Aorta (tissue), 5 donors: ENCODE measurements at places on chromosomes 3 and 15. TPM values are rescaled to one million over a fixed set of nuclear protein-coding genes. Genes with fewer than 3 reads are reported as not detected.

DNA sequence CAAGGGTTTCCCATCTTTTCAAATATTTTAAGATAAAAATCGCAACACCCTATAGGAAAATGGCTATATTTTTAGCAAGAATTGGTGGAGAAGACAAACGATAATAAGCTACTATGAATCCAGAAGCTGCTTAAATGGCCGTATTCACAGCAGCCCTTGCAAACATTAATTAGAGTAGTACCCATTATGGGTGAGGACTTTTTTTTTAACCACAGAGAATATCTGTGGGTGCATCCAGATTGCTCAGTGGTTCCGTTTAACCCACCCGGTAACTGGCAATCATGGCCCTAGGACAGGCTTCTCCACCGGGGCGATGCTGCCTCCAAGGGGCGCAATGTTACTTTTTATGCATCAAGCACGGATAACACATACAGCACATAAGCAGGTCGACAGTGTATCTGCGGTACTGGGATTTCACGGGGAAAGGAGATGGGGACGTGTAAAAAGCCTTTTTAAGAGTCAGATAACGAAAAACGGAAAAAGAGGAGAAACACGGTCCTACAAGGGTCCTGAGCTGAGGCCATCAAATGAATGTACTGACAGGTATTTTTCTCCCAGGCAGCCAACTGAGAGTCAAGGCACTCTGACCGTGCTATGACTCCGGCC lies 968 bp upstream of the TMEM266 start:
- no peaks in the 10 kb centered on the region for H3K27me3 ChIP-seq
- DNase-seq: no peak
- no peak overlapping the region for H3K27ac ChIP-seq
- no peaks in the 10 kb centered on the region for H3K4me1 ChIP-seq
- H3K36me3 ChIP-seq: no peaks in the 10 kb centered on the region

DNA sequence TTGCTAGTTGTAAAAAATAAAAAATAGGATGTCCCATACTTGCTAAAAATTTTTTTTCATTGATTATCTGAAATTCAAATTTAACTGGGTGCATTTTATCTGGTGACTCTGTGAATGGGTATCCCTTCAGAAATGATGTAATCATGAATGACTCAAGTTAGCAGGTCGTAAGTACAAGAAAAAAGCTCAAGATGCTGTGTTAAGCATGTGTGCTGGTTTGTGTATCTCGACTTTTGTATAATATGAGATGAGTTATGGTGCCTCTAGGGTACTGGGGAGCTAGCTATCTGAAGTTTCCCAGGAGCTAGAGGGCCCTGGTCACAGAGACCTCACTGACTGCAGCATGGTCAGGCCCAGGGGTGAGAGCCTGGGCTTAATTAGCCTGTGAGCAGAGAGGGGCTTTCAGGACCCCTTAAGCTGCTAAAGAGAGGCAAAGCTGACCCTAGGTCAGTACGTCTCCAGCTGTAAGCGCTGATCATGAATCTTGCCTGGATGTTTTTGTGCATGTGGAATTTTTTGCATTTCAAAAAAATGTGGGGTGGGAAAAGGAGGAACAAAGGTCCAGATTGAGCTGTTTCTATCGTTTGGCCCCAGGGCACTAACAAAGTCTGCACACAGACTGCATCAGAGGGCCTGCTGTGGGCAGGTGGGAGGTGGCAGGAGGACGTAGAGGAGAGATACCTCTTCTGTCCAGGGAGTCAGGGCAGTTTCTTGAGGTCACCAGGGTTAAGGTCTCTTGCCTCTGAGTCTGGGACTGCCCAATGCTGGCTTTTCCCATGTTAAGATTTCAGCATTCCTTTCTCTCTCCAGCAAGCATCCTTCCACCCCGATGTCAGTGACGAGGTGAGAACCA lies 233.2 kb upstream of the TPM1 start:
- no peak overlapping the region for H3K27ac ChIP-seq
- H3K4me1 ChIP-seq: no peaks in the 10 kb centered on the region
- H3K27me3 ChIP-seq: no peaks in the 10 kb centered on the region
- H3K36me3 ChIP-seq: peaks cover 3% of the 10 kb centered on the region
- no peak overlapping the region for H3K4me3 ChIP-seq

The ACTC1 gene
- 2,067 TPM for total RNA-seq

DNA sequence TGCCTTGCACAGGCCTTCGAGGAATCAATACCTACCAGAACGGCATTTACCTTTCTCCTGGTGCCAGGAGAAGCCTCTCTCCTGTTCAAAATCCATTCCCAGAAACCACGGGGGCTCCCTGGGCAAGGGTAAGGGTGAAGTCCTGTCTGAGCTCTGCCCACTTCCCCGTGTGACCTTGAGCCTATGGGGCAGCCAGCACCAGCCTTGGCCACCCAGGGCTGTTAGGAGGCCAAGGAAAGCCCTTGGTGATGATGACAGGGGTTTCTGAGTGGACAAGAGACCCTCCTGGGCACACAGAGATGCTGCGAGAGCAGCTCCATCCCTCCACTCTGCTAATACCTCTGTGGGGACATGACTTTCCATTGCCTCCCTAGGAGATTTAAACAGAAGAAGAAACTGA lies 5.9 kb downstream of the SCN5A start:
- H3K27me3 ChIP-seq: no peaks in the 10 kb centered on the region
- no peaks in the 10 kb centered on the region for H3K36me3 ChIP-seq
- no peak overlapping the region for H3K27ac ChIP-seq
- no peak overlapping the region for H3K4me3 ChIP-seq
- no peak for DNase-seq

The CCDC33 gene
- total RNA-seq: not detected

GRCh38 chr15:90957031-90957790 lies 2.5 kb downstream of the RCCD1 start:
- H3K4me1 ChIP-seq: no peaks in the 10 kb centered on the region
- H3K36me3 ChIP-seq: no peaks in the 10 kb centered on the region
- H3K27ac ChIP-seq: no peak overlapping the region
- H3K27me3 ChIP-seq: no peaks in the 10 kb centered on the region

GRCh38 chr3:195769551-195769950 lies 42.2 kb downstream of the MUC4 start:
- H3K27me3 ChIP-seq: no peaks in the 10 kb centered on the region
- DNase-seq: peak; percentile 28
- no peaks in the 10 kb centered on the region for H3K4me1 ChIP-seq
- no peak overlapping the region for H3K27ac ChIP-seq
- H3K4me3 ChIP-seq: no peak overlapping the region

DNA sequence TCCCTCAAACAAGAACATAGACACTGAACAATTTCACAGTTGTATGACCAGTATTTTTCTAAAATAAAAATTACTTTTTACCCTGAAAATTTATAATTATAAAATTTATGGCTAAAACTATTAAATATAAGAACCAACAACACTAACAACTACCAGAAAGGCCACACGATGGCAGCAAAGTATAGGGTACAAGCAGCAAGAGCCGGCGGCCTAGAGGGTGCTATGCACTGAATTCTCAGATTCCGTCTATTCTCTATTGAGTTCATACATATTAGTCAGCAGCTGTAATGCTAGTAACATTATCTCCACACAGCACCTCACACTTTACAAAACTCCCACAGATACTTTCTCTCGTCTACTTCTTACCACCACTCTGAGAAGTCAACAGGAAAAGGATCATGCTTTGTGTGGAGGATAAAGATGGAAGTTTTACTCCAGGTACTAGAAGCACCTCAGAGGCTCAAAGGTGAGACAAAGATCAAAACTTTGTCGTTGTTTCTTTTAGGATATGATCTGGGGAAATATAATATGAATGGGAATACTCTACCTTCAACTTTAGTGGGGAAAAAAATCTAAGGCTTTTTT lies 160.5 kb downstream of the FGF12 start:
- H3K4me1 ChIP-seq: no peaks in the 10 kb centered on the region
- H3K27me3 ChIP-seq: no peaks in the 10 kb centered on the region
- no peaks in the 10 kb centered on the region for H3K36me3 ChIP-seq

- H3K27me3 ChIP-seq: no peaks in the 10 kb centered on the region
- H3K4me1 ChIP-seq: no peaks in the 10 kb centered on the region
- no peak for DNase-seq
- H3K36me3 ChIP-seq: no peaks in the 10 kb centered on the region
- no peak overlapping the region for H3K4me3 ChIP-seq
Measured at GRCh38 chr3:34703053-34703452, 904.6 kb downstream of the PDCD6IP start.

DNA sequence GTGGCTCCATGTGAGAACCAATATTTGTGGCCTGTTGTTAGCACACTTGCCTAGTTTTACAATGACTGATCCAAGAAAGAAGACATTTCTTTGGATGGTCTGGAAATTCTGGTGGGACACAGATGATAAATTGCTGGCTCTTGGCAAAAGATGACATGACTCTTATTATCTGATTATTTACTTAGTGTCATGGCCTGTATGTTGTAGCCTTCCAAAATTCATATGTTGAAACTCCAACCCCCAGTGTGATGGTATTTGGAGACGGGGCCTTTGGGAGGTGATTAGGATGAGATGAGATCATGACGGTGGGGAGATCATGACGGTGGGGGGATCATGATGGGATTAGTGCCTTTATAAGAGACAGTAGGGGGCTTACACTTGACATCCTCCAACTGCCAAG lies 30.0 kb upstream of the AKAP13 start:
- no peak for DNase-seq
- H3K27me3 ChIP-seq: no peaks in the 10 kb centered on the region
- H3K4me3 ChIP-seq: no peak overlapping the region
- no peaks in the 10 kb centered on the region for H3K4me1 ChIP-seq
- H3K27ac ChIP-seq: no peak overlapping the region

- H3K4me3 ChIP-seq: no peak overlapping the region
- H3K27me3 ChIP-seq: no peaks in the 10 kb centered on the region
- no peak for DNase-seq
- H3K27ac ChIP-seq: no peak overlapping the region
- no peaks in the 10 kb centered on the region for H3K4me1 ChIP-seq
Measured at GRCh38 chr3:66092175-66092995, 53.7 kb upstream of the MAGI1 start.

DNA sequence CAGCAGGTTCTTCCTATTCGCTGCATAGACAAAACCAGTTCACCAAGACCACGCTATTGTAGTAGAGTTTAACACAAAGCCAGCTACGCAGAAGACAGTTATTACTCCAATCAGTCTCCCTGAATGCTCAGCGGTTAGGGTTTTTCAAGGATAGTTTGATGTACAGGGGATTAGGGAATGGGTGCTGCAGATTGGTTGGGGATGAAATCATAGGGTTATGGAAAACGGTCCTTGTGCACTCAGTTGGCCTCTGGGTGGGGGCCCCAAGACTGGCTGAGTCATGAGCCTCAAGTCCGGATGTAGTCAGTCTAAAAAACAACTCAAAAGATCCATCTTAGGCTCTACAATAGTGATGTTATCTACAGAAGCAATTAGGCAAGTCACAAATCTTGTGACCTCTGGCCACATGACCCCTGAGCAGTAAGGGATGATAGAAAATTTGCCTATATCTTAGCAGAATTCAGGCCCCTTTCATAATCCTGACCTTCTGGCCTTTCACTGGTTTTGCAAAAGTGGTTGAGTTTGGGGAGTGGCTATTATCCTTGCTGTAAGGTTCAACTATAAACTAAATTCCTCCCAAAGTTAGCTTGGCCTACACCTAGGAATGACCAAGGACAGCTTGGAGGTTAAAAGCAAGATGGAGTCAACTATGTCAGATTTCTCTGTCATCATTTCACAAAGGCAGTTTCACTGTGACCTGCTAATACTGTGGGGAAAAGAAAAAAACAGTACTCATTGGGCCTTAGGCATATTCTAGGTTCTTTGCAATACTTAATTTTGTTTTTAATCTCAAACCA lies 57.7 kb downstream of the LIPC start:
- no peak overlapping the region for H3K4me3 ChIP-seq
- no peak overlapping the region for H3K27ac ChIP-seq
- H3K4me1 ChIP-seq: no peaks in the 10 kb centered on the region
- DNase-seq: no peak

- DNase-seq: no peak
- no peak overlapping the region for H3K4me3 ChIP-seq
- H3K27ac ChIP-seq: no peak overlapping the region
- H3K27me3 ChIP-seq: no peaks in the 10 kb centered on the region
Measured at GRCh38 chr3:42377681-42378080, 32.7 kb downstream of the LYZL4 start.
